ENCODE measurements at places on chromosomes 1 and 21.

DNA sequence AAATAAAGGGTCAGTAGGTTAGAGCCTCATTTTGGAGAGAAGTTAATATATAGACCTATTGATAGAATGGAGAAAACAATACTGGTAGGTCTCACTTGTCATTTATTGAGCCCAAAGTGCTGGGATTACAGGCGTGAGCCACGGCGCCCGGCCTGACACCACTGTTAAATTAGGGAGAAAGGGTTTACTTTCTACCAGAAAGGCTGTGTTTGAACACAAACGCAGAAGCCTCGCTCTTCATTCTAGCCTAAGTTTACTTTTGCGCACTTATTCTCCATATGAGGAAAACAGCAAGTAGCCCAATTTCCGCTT lies 710 bp upstream of the PRPF3 start:
- DNase-seq = no peak

DNA sequence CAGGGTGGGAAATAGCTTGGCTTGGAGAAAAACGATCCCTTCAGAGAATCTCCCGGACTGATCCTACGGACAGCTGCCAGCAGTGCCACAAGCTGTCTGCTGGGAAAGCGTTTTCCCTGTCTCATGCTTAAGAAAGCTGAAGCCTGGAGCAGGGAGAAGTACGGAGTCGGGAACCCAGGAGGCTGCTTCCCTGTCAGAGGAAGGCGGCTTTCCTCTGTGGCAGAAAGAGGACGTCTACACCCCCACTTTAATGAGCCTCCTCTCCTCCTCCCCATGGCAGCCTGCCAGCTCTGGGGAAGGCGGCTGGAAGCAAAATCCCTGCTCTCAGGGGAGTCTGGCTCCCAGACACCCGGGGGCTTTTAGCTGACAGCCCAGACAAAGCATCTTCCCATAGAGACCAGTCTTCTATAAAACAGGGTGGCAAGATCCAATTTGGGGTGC lies 7.3 kb downstream of the KIF21B start:
- peak; percentile 12 for DNase-seq

GRCh38 chr1:10340930-10341590 lies 57.8 kb upstream of the PGD start:
- DNase-seq = no peak

DNA sequence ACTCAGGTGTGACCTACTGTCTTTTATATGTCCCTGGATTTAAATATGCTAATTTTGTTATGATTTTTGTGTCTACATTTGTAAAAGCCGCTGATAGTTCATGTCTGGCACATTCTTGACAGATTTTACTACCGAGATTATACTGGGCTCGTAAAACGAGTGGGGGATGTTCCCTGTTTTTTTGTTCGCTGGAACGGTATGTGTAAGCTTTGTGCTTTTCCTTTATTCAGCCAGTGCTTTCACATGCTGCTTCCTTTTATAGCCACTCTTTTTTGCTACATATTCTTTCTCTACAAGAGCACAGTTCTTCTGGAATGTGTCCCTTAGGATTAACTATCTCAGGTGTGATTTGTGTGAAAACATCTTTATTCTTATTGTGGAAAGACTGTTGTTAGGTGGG lies 46.6 kb downstream of the ADARB1 start:
- DNase-seq = no peak

- DNase-seq = peak; percentile 93
Observed at GRCh38 chr1:37595440-37596181, at the start of gene GNL2. TSS of gene GNL2 (minus strand) at chr1:37595937. CDS start at chr1:37595822, 115 bp downstream.

- no peak for DNase-seq
Observed at GRCh38 chr1:116754198-116754977, at the start of gene CD2. TSS of gene CD2 (plus strand) at chr1:116754430. CDS start at chr1:116754493, 63 bp downstream.

DNA sequence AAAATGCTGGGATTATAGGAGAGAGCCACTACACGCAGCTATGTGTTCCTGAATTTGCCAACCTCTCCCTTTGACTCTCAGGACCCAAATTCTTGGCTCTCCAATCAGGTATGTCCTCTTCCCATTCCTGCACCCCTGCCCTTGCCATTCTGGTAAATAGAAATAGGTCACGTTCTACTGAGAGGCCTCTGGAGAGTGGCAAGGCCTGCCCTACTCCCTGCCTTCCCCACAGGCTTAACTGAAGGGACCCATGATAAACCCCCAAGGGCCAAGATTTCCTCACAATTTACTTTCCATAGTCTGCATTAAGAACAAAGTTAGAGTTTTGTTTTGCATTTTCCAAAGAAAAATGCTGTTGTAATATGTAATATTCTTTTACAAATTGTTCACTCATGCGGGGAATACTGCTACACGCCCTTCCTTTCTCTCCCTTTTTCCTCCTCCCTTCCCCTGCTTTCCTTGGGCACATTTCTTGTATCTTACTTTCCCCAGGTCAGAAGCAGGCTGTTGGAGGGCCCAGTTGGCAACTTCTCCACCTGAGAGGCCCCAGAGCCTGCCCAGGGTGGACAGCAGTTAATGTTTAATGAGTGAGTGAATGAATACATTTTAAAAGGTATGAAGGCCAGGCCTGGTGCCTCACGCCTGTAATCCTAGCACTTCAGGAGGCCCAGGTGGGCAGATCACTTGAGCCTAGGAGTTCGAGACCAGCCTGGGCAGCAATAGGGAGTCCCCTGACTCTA lies 33.9 kb upstream of the PUM1 start:
- DNase-seq = no peak

DNA sequence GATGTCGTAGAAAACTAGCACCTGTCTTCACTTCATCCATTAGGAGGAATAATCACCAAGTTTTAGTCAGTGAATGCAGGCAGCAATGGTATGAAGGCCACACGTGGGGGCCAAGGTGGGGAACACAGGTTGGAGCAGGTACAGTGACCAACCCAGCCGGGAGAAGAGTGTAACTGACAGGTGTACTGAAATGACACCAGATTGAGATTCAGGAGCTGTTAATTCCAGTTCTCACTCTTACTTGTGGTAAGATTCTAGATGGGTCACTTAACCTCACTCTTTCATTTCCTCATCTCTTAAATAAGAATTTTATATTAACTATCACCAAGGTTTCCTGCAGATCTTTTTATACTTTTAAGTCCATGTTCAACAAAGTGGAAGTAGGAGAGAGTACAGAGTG lies 206.2 kb upstream of the PTBP2 start:
- DNase-seq = no peak

DNA sequence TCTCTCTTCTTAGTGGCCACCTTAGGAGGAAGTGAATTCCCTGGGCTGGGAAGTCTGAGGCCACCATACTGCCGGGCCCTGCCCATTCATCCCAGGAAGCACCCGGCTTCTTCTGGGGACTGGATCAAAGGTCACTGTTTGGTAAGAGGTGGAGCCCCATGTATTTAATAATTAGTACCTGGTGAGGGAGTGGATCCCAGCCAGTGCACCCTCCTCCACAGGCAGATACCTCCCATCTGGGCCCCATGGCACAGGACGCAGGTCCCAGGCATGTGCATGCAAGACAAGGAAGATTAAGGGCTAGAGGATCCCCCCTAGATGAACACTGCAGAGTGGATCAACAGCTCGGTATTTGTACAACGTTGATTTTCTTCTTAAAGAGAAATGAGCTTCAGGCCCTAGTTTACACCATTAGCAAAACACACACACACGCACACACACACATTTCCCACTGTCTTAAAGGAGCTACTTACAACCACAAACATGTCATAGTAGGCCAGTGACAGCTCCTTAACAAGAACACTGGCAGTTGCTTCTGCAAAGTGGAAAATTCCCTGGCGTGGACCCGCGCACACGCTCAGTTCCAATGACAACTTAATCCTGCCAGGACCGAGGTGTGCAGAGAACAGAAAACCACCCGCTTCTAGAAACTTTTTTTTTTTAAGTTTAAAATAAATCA lies 90.7 kb downstream of the MRPL37 start:
- DNase-seq = peak; percentile 77

DNA sequence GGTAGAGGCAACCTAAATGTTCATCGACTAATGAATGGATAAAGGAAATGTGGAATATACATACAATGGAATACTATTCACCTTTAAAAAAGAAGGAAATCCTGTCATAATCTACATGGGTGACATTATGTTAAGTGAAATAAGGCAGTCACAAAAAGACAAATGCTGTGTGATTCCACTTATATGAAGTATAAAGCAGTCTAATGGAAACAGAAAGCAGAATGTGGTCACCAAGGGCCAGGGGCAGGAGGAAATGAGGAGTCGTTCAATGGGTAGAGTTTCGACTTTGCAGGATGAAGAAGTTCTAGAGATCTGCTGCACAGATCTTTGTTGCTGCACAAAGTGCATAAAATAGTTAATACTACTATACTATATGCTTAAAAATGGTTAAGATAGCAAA lies 7.8 kb downstream of the DIPK1A start:
- no peak for DNase-seq

DNA sequence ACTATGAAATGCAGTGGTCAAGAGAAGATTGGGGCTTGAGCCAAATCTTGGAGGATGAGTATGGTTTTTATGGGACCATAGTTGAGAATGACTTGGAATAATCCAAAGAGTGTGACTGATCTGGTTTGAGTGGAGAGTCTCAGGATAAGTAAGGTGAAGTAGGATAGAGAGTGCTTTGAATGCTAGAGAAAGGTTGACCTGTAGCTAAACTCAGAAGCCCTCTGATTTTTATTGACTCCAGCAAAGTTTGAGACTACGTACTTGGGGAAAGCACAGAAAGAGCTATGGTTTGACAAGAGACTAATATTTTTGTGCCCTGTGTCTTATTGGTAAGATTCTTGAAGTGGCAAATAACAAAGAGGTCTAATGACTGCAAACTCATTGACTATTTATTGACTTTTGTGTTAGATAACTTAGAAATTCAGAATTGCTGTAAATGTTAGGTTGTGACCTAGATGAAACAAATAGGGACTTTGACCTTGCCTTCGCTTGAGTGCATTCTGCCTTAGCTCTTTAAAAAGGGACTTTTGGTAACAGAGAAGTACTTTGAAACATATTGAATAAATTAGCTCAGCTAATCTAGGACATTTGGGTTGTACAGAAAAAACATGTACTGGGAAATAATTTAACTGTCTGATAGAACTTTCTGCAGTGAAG lies 35.1 kb downstream of the UAP1 start:
- no peak for DNase-seq

- no peak for DNase-seq
Observed at GRCh38 chr21:46388206-46388880, 64.4 kb downstream of the PCNT start.

DNA sequence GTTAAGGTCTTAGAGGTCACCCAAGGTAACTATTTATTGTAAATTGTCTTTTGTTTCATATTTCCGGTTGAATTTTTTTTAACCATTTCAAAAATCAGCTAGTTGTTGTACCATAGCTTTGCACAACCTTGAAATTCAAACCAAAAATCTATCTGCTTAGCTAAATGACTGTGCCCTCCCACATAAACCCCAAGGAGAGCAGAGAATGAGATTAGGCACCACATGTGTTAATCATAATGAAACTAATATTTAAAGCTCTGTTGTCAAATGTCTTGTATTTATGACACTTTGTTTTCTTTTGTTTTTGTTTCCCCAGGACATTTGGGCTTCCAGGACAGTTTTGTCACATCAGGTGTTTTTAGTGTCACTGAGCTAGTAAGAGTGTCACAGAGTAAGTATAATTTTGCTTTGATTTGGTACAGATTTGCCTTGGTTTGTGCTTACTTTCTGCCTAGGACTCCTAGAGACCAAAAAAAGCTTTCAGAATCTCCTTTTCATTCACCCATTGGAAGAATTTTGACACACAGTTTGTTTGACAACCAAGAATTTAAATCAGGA lies 249.9 kb downstream of the NFIA start:
- DNase-seq = no peak

DNA sequence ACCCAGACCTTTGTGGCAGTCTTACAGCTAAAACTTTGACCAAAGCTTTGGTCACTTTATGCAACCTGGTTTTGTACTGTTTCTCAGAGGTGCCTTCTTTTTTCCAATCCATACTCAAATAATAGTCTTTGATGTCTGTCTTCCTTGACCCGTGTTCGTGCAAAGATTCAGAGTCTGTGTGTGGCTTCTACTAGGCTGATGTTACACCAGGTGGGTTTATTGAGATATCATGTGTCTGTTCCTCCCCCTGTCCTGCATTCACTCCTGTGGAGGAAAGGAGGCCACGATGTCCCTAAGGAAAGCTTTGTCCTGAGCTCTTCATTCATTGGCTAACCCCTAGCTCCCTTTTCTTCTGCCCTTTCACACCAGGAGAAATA lies 15.0 kb upstream of the IKBKE start:
- no peak for DNase-seq

GRCh38 chr1:53655931-53656746 lies 82.8 kb downstream of the GLIS1 start:
- DNase-seq = peak; percentile 95

DNA sequence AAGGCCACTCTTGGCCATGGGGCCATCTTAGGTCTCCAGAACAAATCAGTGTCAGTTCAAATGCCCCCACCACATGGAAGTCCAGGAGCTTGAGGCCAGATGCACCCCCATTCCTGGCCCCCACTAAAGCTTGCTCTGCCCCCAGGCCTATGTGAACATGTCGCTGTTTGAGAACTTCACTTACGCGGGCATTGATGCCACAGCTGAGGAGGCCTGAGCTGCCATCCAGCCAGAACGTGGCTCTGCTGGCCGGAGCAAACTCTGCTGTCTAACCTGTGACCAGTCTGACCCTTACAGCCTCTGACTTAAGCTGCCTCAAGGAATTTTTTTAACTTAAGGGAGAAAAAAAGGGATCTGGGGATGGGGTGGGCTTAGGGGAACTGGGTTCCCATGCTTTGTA lies 15.1 kb upstream of the MPL start:
- no peak for DNase-seq

DNA sequence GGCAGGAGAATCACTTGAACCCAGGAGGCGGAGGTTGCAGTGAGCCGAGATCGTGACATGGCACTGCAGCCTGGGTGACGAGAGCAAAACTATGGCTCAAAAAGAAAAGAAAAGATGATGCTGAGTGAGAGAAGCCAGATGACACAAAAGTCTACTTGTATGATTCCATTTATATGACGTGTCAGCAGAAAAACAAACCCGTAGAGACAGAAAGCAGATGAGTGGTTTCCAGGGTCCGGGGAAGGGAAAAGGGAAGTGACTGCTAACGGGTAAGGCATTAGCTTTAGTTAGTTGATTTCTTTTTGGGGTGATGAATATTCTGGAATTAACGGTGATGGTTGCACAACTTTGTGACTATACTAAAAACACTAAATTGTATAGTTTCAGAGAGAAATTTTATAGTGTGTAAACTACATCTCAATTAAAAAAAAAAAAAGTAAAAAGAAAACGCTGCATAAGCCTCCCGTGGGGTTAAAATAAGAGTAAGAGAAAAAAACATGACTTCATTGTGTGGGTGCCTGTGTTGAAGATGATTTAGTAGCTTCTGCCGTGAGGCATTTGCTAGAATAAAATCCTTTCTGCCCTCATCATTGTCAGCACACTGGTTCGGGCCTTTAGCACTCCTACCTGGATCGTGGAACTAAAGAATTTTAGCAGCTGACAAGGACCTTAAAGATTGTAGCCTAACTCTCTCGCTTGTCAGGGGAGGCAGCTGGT lies 24.7 kb upstream of the ATP5PO start:
- peak; percentile 62 for DNase-seq

GRCh38 chr1:102891868-102892625 lies 216.3 kb downstream of the COL11A1 start:
- DNase-seq = peak; percentile 64

GRCh38 chr1:18302788-18303413 lies 177.8 kb upstream of the KLHDC7A start:
- no peak for DNase-seq

Data from AG10803 (cell line).